ENCODE measurements at places on chromosomes 16 and 17.

DNA sequence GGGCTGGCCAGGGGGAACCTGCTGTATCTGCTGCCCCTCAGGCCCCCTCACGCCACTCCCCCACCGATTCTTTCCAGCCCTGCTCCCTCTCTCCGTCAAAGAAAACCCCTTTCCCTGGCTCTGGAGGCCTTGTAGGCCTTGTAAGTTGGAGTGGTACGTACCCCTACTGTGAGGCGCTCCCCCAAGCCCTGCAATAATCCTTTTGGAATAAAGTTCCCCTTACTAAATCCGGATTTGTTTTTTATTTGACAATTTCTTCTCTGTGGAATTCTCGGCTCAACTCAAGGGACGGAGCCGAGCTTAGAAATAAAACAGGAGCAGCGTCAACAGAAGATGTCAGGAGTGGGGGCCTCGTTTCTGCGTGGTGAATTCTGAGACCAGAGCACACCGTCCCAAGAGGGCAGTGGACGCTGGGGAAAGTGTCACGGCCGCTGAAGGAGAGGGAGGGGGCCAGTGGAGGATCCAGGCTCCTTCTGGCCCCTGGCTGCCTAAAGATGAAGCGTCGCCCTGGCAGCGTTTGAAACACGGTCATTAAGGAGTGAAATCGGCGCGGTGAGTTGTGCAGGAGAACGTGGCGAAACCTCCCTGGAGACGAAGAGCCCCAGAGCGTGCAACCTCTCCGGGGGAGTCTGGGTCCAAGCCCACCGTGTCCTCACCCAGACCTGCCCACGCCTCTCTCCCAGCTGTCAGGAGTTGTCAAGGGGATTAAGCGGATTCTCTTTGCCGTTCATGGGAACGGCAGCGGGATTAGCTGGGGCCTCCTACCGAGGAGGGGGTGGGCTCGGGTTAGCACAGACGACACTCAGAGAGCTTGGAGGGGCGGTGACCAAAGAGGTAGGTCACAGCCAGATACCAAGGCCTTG is 47.0 kb downstream of the SLC7A5 start:
- DNase-seq: no peak

DNA sequence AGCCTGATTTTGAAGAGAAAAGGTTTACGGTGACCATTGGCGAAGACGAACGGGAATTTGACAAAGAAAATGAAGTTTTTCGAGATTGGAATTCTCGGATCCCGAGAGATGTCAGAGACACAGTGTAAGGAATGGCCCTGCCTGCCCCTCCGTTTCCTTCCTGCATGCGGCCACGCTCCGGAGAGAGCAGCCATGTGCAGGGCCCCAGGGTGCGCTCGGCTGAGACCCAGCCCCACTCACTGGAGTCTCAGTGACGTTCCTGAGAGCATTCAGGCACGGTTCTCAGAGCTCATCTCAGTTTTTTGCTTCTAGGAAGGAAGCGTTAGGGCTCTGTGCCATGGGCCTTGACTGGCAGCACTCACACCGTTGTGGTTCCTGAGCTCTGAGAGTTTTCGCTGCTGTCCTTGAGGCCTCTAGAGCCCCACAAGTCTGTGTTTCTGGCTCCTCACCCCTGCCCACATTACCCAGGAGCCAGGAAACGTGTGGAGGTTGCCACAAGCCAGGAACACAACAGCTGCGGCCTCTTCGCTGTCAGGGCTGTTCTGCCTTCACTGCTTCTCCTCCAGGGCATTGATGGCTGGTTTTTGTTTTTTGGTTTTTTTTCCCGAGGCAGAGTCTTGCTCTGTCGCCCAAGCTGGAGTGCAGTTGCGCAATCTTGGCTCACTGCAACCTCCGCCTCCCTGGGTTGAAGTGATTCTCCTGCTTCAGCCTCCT is 29.8 kb downstream of the ZC3H18 start:
- no peak for DNase-seq

- DNase-seq: no peak
Measured at GRCh38 chr16:23052908-23053580, 96.2 kb downstream of the USP31 start.

- peak; percentile 54 for DNase-seq
Measured at GRCh38 chr16:24858219-24859041, 12.7 kb downstream of the SLC5A11 start.

GRCh38 chr17:42028791-42029127 is 8.9 kb downstream of the NKIRAS2 start:
- DNase-seq: no peak

DNA sequence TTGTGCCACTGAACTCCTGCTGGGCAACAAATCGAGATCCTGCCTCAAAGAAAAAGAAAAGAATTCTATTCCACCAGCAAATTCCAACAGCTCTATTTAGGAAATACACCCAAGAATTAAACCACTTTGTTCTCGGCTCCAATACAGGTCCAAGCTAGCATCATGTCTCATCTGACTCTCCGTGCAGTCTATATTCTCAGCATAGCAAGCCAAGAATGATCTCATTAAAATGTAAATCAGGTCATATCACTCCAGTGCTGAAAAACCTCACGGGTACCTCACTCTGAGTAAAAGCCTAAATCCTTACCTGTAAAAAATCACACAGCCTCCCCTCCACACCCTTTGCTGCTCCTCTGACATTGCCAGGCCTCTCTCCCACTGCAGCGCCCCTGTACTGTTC is 23.9 kb downstream of the UBE2G1 start:
- no peak for DNase-seq
